ENCODE measurements at places on chromosomes 11 and 22. TPM values are rescaled to one million over a fixed set of nuclear protein-coding genes. Genes with fewer than 3 reads are reported as not detected.

DNA sequence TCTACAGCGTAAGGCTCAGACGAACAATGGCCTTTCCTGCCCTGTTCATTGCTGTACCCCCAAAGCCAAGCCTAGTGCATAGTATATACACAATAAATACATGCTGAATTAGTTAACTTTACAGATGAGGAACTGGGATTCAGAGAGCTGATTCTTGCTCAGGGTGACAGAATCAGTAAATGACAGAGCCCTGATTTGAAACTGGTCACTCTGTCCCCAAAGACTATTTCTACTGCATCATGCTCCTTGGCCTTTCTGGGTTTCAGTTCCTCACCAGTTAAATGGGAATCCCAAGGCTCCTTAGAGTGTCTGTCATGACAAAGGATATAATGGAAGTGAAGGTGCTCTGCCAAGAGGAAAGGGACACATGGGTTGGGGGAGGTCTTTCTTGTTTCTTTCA lies 50.5 kb upstream of the TSKU start:
- no peak for DNase-seq

- no peak for DNase-seq
Measured at GRCh38 chr11:48008951-48009270, 28.6 kb downstream of the PTPRJ start.

DNA sequence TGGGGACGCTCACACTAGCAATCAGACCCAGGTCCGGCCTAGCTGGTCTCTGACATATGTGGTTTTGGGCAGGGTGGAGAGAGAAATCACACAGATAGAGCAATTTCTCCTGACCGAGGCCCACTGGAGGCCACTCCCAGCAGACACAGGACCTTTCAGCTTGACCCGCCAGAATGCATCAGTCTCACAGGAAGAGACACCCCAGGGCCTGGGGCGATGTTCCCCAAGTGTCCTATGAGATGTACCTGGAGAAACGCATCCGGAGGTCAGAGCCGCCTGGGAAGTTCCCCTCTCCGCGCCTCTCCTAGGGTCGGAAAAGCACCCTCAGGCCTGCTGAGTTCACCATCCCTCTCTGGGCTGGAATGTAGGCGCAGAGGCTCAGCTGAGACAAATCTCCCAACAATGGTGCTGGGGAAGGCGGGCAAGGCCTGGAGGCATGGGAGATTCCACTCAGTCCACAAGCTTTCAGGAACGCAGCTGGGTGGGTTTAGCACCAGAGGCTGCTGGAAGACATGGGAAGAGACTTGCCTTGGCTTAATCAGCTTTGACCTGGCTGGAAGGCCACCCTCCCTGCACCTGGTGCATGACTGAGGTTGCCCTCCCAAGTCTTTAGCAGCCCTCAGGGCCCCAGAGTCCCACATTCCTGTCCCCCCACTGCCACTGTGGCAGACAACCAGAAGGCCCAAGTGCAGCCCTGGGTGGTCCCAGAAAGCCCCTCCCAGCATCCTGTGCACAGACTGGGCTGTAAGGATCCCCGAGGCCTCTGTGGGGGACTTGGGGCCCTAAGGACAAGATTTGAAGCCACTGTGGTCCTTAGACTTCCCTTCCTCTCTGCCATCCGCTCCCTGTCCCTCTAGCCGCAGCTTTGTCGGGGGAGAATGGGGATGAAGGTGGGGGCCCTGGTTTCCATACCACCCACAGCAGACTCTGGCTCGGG lies 57.5 kb downstream of the RTL6 start:
- no peak for DNase-seq

DNA sequence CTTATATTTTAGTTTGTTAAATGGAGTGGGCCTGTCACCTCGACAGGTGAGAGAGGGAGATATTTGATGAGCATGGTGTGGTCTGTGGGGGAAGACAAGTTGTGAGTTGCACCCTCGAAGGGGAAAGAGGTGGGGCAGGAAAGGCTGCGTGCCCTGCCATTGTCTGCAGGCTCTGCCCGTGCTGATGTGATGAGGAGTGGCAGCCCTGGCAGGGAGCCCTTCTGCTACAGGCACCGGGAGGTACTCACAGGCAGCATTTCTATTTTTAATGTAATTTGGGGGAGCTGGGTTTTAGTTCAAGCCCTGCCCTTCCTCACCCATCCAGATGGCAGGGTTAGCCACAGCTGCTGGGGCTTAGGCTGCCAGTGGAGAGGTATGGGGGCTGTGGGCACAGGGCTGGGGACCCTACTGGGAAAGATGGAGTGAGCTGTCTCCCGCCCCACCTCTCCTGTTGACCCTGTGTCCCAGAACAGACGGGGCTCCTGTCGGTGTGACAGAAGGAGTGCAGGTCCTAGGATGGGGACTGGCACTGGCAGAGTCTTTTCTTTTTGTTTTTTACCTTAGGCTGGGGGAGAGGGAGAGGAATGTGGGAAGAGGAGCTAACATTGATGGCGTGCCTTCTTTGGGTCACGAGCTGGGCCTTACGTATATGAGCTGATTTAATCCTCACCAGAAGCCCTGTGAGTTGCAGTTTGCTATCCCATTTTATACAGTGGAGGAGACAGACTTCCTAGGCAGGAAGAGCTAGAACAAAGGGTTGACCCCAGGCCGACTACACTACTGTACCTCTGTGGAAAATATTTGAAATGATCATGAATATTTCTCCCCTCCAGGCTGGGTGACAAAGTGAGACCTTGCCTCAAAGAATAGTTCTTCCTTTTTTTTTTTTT lies 51.6 kb downstream of the CEP164 start:
- no peak for DNase-seq

DNA sequence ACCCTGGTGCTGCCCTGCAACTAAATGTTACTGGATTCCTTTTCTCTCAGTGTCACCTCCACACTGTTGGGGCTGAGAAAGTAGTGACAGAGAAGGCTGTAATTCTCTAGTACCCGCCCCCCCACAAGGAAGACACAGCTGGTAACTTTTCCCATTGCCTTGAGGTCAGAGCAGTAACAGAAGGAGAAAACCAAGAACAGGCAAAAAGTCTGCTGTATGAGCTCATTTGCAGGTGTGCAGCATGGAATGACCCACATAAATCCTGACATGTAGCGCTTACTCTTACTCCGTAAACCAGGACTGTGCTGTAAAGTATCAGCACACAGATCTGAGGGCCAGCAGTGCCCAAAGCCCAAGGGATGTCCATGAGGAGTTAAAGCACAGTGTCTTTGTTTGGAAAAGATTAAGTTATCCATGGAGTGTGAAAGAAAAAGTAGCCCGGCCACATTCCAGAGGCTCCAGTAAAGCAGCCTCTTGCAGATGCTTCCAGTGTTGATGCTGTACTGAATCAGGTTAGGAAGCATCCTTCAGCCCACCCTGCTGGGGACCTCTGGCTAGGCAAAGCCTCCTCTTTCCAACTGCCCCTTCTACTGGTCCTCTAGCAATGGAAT lies 120.7 kb downstream of the PLEKHA7 start:
- DNase-seq, result no peak

DNA sequence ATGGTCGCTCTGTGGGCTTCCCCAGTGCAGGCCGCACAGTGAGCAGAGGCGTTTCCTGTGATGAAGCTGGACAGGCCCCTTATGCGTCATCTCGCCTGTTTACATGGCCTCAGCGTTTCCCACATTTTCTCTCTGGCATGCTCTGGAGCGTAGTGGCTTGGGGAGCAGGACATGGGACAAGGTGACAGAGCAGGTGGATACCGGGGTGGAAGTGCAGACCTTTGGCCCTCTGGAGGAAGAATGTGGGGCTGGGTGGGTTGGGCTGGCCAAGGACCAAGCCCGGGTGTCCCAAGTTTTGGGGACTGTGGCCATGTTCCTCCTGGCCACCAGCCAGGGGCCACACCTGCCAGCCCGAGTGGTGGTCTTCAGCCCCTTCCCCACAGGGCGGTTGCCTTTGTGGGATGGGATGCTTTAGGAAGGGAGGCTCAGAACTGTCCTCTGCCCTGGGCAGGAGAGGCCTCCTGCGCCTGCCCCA lies 446.6 kb downstream of the TBC1D22A start:
- DNase-seq, result no peak

DNA sequence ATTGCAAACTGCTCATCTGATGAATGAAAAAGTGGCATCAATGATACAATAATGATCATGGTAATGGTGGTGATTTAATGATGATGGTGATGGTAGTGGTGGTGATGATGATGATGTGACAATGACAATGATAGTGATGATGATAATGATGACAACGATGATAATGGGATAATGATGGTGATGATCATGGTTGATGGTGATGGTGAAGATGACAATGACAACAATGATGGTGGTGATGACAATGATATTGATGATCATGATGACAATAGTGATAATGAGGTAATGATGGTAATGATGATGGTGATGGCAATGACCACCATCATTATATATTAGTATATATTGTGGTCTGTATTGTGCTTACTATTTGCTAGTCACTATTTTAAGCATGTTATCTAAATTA lies 474.3 kb downstream of the TBC1D22A start:
- DNase-seq, result no peak

DNA sequence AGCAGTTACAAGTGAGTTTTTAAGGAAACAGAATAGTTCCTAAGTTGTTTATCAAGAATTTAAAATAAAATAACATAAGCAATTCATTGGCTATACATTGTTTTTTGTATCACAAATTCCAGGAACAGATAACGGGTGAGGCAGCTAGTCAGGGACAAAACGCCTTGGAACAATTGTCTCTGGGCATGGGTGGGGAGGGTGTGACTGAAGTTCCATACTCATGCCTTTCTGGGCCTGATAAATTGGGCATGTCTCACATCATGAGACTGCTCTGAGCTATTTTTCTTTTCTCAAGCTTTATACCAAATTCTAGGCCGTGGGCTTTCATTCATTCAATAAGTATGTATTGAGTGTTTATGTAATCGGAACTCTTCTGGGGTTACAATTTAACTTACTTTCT lies 21.6 kb downstream of the FOLR3 start:
- DNase-seq, result no peak

GRCh38 chr11:45885921-45886721 lies 670 bp downstream of the MAPK8IP1 start:
- DNase-seq, result no peak

GRCh38 chr11:1219446-1219833 lies 3.4 kb upstream of the MUC5B start:
- peak; percentile 52 for DNase-seq

- DNase-seq, result no peak
Measured at GRCh38 chr11:9868641-9869040, 204.8 kb downstream of the SWAP70 start.

- no peak for DNase-seq
Measured at GRCh38 chr22:17675584-17675983, 37.0 kb downstream of the BCL2L13 start.

DNA sequence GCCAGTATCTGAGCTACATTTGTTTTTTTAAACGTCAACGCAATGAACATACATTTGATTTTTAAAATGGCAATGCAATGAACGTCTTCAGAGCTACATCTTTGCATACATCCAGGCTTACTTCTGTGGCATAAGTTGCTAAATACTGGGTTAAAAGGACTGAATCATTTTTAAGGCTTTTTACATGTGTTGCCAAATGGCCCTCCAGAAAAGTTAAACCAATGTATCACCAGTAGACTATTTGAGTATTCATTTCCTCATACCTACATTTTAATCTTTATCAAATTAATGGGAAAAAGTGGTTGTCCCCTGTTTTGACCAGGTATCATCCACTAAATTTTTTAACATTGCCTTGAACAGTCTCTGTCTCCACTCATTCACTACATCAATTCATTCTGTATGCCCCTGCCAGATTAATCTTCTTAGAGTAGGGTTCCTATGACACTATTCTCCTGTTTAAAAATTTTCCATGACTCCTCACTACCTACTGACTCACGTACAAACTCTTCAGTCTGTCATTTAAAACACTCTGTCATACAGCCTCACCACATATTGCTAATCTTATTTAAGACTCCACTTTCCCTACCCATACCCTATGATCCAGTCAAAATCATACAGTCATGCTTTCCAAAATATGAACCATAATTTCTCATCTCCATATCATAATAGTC lies 12.4 kb upstream of the PRRG4 start:
- DNase-seq, result no peak

- DNase-seq, result peak; percentile 29
Measured at GRCh38 chr11:132114185-132114584, 743.8 kb downstream of the NTM start.

GRCh38 chr11:19905280-19905853 lies 192.7 kb downstream of the NAV2 start:
- no peak for DNase-seq

- DNase-seq, result no peak
Measured at GRCh38 chr11:26778000-26778757, 56.3 kb upstream of the SLC5A12 start.

DNA sequence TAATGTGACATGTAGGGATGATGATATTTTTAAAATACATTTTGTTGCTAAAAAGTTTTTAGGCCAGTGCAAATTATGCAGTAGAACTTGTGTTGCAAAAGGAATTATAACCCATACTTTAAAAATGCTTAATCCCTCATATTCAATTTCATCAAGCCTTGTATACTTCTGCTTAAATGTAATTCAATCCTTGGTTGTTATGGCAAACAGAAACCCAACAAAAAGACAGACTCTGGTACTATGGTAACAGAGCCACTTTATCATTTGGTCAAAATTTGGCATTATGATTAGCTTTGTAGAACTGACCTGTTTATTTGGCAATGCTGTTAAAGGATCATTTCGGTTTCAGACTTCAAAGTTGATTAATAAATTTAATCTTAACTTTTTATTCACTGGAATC lies 284.8 kb downstream of the TMEM135 start:
- DNase-seq, result no peak

DNA sequence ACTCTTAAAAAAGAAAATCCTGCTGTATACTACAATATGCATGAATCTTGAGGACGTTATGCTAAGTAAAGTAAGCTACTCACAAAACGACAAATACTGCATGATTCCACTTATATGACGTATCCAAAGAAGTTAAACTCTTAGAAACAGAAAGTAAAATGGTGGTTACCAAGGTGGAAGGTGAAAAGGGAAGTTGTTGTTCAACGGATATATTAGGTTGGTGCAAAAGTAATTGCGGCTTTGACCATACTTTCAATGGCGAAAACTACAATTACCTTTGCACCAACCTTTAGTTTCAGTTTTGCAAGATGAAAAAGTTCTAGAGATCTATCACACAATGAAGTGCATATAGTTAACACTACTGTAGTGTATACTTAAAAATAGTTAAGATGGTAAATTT lies 101.8 kb downstream of the FAM168A start:
- no peak for DNase-seq

DNA sequence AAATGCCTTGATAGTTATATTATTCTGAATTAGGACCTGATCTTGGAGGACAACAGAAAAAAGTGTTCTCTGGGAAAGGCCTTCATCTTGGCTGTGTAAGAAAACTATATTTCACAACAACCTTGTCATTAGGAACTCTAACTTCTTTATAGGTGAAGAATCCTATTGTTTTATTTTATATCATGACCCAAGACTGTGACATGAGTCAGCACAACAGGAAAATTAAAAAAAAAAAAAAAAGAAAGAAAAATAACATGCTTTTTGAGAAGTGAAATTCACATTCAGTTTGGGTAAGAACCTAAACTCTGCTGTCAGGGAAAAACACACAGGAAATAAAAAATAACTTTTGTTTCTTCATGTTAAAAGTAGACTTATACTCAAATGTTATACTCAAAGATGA lies 11.7 kb upstream of the FOLR2 start:
- no peak for DNase-seq

MYRF gene
- 7.8 TPM for total RNA-seq

PKNOX2 gene
- total RNA-seq, result 1.9 TPM

ACTN3 gene
- total RNA-seq, result 0.09 TPM

PHLDB1 gene
- 116 TPM for total RNA-seq

TRIM51 gene
- not detected for total RNA-seq
